ENCODE measurements at places on chromosomes 16 and 17.
A peak's percentile ranks its signal among the peaks of the same experiment; 100 is the strongest.

DNA sequence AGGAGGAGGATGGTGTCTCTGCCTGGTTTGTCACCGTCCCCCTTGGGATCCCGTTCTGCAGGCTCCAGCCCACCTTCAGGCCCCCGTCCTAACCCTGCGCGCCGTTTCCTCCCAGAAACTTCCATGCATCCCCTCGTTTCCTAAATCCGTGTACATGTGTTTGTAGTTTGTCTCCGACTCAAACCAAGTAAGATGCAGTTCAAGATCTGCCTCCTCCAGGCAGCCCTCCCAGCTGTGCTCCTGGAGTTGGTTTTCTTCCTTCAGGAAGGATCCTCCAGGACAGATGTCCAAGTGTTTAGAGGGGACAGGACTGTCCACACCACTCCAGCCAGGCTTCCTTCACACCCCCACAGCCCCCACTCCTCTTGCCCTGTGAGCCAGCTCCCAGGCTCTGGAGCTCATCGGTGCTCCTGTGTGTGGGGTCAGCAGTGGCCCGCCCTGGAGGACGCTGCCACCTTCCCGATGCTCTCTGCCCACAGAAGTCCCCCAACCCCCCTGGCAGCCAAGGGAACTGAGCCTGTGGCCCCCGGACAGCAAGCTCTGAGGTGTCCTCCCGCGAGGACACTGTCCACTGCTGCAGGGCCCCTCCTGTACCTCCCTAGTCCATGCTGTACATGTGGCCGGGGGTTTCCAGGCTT is 11.3 kb downstream of the BAIAP2 start:
- no peak for DNase-seq

DNA sequence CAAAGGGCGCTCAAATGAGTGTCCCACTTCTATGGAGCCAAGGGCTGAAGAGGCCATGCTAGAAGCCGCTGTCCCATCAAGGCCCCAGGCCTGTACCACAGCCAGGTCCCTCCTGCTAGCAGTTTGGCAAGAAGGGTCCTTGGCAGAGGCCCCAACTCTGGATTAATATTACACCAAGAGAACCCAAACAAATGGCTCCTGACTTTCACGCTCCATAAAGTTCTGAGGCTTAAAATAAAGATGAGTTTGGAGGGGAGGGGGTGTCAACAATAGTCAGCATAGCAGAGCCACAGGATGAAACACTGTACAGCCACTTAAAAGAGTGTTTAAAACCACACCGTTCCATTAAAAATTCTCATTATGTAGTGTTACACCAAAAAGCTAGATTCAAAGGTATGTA is 30.5 kb downstream of the CUEDC1 start:
- no peak for DNase-seq

- no peak for DNase-seq
These were observed 3.4 kb downstream of the MKS1 start for GRCh38 chr17:58215685-58216084.

DNA sequence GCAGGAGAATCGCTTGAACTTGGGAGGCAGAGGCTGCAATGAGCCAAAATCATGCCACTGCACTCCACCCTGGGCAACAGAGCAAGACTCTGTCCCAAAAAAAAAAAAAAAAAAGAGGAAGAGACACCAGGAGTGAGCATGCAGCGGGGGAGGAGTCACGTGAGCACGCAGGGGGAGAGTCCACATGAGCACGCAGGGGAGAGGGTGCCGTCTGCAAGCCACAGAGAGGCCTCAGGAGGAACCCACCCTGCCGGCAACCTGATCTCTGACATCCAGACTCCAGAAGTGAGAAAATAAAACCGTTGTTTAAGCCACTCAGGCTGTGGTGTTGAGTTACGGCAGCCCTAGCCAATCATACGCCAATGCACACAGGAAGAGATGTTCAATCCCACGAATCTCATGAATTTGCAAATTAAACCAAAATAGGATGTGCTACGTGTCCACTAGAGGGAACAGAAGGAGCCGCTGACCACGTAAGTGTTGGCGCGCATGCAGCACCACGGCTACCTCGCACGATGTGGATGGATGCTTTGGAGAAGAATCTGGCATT is 42.2 kb downstream of the CCDC57 start:
- DNase-seq: no peak

DNA sequence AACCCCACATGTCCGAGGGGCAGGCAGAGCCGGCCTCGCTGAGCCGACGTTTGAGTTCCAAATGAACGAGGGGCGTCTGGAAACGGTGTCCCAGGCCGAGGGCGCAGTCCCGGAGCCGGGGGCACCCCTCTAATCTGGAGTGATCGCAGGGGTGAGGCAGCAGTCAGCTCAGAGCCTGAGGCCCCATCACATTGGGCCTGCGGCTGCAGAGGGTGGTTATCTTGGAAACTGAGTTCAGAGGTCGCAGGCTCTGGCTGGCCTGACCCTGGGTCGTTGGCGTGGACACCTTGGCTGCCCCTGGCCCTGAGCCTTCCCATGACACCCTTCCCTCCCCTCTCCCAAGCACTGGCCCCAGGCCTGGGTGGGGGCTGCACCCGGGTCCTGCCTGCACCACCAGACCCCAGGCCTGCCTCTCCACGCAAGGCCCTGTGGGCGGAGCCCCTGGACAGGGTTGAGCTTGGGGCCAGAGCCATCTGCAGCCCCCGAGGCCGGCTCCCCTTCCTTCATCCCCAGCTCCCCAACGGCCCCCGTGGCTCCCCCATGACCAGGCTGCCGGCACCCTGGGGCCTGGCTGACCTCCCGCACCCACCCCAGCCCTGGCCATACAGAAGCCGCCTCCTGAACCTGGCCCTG is 45.6 kb downstream of the ZFPM1 start:
- no peak for DNase-seq

GRCh38 chr16:86334079-86334635 is 176.2 kb upstream of the FOXF1 start:
- no peak for DNase-seq

GRCh38 chr16:20987049-20987448 is 86.5 kb downstream of the LYRM1 start:
- no peak for DNase-seq

DNA sequence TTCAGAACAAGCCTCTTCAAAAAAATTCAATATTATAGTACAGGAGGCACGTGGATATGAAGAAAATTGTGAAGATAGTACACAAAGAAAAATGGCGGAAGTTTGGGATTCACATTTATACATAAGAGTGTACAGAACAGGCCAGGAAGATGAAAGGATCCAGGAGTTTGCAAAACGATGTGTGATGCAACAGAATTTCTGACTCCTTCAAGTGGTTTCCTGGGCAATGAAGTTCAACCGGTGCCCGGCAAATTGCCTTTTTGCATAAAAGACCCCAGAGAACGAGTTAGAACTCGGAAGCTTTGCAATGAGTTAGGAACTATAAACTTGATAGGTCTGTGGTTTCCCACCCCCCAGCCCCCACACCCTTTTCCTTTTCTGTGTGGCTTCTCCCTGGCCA is 189.1 kb downstream of the SALL1 start:
- no peak for DNase-seq

DNA sequence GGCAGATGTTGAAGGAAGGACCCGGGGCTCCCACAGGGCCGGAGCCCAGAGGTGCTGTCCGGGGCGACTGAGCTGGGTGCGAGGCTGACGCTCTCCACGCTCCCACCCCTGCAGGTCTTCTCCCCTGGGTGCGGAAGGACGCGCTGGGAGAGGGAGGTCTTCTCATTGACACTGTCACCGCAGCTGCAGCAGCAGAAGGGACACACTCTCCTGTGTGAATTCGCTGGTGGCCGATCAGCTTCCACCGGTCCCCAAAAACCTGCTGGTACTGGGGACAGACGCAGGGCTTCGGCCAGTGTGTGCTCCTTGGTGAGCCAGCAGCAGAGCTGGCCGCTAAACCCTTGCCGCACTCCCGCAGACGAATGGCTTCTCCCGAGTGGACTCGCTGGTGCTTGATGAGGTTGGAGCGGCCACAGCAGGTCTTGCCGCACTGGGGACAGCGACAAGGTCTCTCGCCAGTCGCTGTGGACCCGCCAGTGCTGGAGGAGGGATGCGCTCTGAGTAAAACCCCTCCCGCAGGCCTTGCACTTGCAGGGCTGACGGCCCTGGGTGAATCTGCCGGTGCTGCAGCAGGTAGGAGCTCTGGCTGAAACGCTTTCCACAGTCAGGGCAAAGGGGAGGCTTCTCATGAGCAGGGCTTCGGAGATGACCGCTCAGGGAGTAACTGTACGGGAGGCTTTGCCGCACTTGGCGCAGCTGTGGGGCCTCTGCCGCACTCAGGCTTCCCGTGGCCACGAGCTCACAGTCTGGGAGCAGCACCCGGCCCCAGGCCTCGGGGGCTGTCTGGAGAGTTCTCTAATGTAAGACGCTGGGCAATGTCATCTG is 6.2 kb downstream of the ZNF843 start:
- no peak for DNase-seq

- peak; percentile 65 for DNase-seq
These were observed 2.7 kb downstream of the CETP start for GRCh38 chr16:56964243-56965148.

GRCh38 chr16:84808826-84809225 is 11.0 kb upstream of the CRISPLD2 start:
- no peak for DNase-seq

GRCh38 chr17:14310101-14310500 is 9.2 kb downstream of the HS3ST3B1 start:
- DNase-seq: no peak

DNA sequence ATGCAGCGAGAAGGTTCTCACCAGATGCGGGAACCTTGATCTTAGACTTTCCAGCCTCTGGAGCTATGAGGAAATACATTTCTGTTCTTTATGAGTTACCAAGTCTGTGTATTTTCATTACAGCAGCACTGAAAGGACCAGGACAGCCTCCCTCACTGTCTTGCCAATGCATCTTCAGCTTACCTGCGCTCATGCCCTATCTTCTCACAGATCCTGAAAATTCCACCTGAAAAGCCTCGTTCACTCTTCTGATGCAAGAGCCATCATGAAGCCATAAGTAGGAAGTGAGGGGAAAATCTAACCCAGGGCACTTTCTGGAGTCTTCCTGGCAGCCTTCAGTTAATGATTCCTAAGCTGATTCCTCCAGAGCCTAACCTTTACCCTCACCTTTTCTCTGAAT is 194.0 kb downstream of the SALL1 start:
- DNase-seq: no peak

GRCh38 chr17:66248285-66248684 is 19.1 kb upstream of the APOH start:
- no peak for DNase-seq

- DNase-seq: no peak
These were observed 10.8 kb downstream of the CPNE2 start for GRCh38 chr16:57102888-57103851.

- DNase-seq: no peak
These were observed 14.5 kb downstream of the ABCA9 start for GRCh38 chr17:69046121-69046807.

- DNase-seq: no peak
These were observed 787 bp downstream of the ZFPM1 start for GRCh38 chr16:88453611-88454522.

- DNase-seq: no peak
These were observed 117.2 kb downstream of the GOSR1 start for GRCh38 chr17:30594223-30594952.

- DNase-seq: no peak
These were observed 60.1 kb upstream of the MED9 start for GRCh38 chr17:17416400-17417360.

DNA sequence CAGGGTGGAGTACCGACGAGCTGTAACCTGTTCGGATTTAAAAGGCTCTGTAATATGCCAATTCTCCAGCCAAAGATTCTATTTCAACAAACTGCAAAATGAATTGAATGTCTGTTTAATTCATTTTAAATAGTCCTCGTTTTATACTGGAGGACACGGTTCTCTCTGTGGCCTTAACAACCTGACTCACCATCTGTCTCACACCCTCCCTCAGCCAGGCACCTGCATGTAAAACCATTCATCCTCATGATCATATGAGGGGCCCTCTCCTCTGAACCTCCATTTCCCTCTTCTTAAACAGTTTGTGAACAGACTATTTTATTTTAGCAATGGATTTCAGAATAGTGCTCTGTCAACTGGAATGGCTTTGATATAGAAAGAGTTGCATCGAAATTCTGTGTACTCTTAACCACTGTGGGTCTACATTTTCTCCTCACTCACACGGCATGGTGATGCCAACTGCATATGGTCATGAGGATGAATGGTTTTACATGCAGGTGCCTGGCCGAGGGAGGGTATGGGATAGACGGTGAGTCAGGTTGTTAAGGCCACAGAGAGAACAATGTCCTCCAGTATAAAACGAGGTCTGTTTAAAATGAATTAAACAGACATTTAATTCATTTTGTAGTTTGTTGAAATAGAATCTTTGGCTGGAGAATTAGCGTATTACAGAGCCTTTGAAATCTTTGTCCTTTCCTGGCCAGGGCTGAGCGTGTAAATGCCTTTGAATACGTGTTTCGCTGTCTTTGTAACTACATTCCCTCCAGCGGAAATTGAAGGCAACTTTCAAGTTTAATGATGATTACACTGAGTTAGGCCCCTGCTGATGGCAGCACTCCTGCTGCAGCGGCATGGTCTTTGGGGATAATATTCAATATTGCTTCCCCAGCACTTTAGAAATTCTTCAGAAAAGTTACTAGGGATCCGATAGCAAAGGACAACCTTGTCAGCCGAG is 329.6 kb downstream of the SNX29 start:
- DNase-seq: no peak

GRCh38 chr16:70663524-70664324 is 17.4 kb downstream of the IL34 start:
- DNase-seq: no peak

- DNase-seq: no peak
These were observed 11.5 kb upstream of the RIPOR1 start for GRCh38 chr16:67517155-67517445.

DNA sequence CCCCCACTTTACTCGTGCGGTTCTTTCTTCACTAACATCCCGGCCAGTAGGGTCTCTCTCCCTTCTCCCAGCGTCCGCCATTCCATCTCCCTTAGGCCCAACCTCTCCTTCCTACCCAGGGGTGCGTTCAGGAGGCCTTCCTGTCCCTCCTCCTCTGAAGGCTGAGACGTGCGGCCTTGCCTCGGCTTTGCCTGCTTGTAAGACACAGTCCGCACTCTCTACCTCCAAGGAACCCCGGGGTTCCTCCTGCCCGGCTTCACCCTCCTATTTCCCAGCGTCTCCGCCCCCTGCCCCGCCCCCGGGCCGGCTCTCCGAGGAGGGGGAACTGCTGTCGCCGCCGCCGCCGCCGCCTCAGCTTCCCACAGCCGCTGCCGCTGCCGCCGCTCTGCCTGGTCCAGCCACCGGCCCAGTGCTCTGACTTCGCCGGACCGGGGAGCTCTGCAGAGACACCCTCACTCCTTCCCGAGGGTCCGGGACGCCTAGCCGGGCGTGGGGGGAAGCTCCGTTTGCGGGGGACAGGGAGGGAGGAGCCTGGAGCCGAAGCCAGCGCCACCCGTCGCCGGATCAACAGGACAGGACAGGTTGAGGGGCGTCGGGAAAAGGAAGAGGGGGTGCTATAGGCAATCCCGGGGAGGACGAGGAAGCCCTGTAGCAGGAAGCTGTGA is 1.2 kb upstream of the FGF11 start:
- peak; percentile 46 for DNase-seq

DNA sequence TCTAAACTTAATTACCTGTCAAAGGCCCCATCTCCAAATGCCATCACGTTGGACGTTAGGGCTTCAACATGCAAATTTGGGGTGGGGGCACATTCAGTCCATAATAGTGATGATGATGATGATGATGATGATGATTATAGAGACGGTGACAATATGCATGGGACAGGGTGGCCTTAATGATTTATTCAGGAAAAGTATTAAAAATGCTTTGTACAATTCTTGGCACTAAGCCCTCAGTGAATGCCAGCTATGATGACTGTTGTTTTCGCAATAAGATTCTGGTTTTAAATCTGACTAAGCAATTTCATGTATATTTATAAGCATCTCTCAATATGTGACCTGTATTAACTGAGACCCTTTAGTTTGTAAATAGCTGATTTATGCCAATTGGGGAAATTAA is 106.3 kb downstream of the C16orf95 start:
- DNase-seq: no peak

Data from nucleus accumbens (tissue), 56 donors.